Stimulated activated CD8-positive, alpha-beta memory T cell treated with anti-CD3 and anti-CD28 coated beads, Interleukin-4, amount 100 ng/mL, for 1 hour (primary cell): ENCODE measurements at places on chromosomes 2 and 18.

GRCh38 chr2:204177977-204178522 lies 241.5 kb downstream of the ICOS start:
- DNase-seq, result peak; percentile 16

- DNase-seq, result no peak
Observed at GRCh38 chr2:101478181-101479001, 3.5 kb upstream of the RFX8 start.

DNA sequence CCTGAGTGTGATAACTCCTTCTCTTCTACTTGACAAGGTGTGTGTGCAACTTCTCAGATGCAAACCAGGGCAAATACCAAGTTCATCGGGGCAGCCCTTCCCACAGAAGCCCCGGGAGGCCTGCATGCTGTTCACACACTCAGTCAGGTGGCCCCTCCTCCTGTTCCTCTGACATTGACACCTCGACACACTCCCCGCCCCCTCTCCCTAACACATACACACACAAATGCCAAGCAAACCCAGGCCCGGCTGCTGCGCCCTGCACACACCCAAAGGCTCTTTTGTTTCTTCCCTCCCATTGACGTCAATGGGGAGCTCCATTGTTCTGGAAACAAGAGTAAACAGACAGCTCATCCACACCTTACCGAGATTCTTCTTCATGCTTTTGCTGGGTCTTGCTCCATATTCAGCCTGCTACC lies 1.7 kb upstream of the PER2 start:
- peak; percentile 15 for DNase-seq

- peak; percentile 18 for DNase-seq
Observed at GRCh38 chr18:21112140-21112473, 494 bp upstream of the ROCK1 start.

GRCh38 chr2:120437604-120438000 lies 91.7 kb downstream of the INHBB start:
- DNase-seq, result no peak

DNA sequence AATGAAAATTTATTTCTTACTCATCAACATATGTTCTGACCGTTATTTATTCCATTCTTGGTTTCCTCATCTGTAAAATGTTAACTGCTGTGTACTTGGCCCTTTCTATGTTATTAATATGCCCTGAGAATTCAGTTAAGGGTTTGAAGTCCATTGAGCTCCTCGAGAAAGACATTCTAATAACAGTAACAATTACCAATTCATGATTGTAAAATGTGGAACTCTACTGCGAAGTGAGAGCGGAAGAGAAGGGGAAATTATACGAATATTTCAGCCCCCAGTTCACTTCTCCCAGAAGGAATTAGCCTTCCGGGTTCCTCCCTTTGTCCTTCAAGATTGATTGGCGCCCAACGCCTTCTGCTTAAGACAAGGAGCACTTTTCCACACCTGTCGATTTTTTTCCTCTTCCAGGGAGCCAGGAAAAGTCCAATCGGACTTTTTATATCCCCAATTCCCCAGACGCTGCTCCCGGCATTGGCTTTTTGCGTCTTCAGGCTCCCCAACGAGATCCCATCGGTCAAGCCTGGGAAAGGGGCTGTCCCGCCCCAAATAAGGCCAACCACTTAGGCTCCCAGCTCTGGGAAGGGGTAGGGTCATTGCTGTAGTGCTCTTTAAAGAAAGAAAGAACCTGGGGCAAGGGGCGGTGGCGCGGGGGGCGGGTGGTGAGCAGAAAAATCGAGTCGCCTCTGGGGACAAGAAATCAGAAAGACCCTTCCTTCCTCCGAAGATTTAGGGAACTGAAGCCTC lies 1.6 kb downstream of the DSC2 start:
- no peak for DNase-seq

- no peak for DNase-seq
Observed at GRCh38 chr2:99374747-99375146, 37.6 kb downstream of the EIF5B start.

GRCh38 chr2:171531291-171531690 lies 9.0 kb downstream of the CYBRD1 start:
- DNase-seq, result no peak

DNA sequence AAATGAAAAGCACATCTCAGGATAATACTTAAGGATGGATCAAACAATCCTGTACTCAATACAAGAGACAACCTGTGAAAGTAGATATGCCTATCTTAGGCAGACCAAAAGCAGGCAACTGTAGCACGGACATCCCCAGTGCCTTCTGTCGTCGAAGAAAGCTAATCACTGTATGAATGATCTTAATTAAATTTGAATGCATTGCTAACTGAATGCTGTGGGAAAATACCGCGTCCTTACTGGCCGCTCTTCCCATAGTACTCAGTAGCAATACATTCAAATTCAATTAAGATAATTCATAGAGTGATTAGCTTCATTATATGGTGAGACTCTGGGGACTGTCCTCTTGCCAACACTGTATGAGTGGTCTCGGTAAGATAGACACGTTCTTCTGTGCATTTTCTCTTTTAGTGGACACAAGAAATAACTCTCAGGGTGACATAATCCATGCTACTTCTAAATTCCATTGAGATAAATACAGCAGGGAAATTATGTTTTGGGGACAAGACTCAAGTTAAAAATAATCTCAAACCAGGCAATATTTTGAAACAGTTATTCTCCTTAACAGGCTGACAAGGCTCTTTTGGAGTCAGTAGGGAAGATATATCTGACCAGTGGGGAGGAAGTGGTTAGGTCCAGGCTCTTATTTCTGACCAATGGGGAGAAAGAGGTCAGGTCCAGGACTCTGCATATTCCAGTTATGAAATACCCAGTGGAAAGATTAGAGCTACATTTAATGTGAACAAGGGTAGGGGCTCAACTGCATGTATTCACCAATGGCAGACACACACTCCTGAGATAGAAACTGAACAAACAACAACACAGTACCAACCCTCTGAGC lies 97.3 kb downstream of the DOCK10 start:
- no peak for DNase-seq

- DNase-seq, result no peak
Observed at GRCh38 chr2:231526341-231527090, 3.7 kb downstream of the NMUR1 start.

DNA sequence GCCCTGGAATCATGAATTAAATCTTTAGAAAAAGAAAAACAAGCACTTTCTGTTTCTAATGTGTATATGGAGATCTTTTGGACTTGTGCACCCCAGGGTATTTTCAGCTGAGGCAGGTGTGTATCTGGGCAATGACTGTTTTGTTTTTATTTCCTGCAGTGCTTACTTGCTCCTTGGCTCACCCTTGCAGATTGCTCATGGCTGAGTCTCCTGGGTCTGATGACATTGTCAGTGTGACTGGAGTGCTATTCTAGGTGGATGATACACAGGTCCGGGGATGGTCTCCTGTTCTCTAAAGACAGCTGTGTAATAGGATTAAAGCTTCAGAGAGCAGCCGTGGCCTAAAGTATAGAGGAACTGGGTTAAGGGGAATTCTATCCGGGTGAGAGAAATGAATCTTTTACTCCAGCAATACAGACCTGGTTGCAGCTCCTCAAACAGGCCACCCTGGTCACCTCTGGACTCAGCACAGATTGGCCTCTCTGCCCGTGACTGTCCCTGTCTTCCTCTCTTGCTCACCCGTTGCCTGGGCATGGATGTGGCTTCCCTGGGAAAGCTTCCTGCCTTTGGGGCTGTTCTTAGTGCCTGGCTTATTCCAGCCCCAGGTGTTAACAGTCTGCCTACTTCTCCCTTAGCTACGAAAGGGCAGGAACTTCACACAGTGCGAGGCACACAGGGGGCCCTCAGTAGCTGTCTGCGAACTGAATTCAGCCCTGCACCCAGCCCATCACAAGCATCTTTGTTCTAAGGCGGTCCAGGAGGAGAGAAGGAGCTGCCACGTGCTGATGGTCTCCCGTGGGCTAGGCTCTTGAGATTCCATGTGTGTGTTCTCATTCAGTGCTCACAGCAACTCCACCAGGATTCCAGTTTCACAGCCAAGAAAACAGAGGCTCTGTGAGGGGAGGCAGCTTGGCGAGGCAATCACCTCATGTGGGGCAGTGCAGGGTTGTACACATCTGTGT lies 84.3 kb downstream of the ACOXL start:
- no peak for DNase-seq

GRCh38 chr18:74961596-74961995 lies 247.3 kb downstream of the PTGR3 start:
- DNase-seq, result no peak

DNA sequence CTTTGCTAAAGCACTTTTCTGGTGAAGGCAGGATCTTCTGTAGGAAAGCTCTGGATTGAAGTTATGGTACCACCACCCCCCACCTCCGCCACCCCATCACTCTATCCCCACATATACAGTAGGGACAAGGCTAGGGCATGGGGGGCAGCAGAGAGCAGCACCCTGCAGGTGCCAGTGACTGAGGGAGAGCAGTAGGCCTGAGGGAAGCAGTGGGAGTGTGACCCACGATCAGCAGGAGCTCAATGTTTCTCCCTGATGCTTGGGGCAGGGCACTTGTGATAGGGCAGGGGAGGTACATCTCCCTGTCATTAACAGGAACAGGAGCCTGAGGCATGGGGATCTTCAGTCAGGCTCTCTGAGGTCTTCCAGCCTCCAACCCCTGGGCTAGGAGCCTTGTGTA lies 121.6 kb downstream of the ZFP36L2 start:
- DNase-seq, result no peak

- DNase-seq, result no peak
Observed at GRCh38 chr2:209662021-209662420, 109.6 kb upstream of the UNC80 start.

DNA sequence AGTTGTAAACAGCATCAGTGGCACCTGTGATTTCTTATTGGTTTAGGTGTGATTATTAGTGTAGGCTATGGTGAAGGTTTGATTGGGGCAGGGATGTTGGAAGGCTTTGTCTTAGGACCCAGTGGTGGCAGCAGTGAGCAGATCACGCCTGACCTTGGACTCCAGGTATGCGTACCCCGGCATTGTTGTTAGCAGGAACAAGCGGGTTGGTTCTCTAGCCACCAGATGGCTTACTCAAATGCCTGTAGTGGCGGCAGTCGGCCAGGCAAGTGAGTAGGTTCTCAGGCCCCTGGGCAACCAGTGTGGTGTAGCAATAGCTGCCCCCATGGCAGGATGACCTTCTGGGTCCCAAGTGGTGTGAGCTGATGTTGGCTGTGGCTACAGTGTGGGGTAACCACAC lies 558.3 kb downstream of the KCNJ3 start:
- DNase-seq, result no peak

DNA sequence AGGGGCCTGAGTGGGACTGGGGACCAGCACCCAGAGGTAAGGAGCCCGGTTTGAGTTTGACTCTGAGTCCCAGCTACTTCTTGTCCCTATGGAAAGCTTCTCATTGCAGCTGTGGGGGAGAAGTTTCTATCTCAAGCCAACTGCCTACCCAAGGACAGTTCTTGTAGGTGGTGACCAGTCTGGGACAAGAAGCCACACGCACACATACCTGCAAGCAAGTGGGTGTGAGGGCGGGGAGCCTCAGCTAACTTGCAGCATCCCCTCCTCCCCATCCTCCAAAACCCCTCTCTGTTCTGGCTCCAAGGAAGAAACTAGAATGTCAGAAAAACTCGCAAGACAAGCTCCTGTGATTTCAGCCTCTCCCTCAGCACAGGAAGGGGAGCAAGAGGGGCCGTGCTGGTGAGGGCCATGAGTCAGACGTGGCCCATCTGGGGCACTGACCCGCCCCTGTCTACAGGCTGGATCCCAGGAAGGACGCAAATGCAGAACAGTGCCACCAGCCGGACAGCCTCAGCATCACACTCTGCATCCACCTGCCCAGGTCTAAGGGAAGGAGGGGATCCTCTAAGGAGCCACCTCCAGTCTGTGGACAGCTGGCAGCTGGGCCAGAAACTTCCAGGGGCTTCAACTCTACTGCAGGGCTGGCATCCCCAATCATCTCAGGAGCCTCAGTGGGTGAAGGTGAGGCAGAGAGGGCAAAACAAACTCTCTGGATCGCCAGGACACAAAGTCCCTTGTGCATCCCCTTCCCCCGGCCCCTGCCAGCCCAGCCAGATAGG lies 103.4 kb downstream of the TNS1 start:
- DNase-seq, result no peak

GRCh38 chr2:36616947-36617346 lies 19.0 kb upstream of the FEZ2 start:
- no peak for DNase-seq

- DNase-seq, result no peak
Observed at GRCh38 chr2:157903626-157904025, 27.5 kb upstream of the ACVR1 start.

GRCh38 chr2:237662671-237663093 lies 35.3 kb downstream of the LRRFIP1 start:
- DNase-seq, result no peak

- no peak for DNase-seq
Observed at GRCh38 chr2:654896-655295, 22.3 kb downstream of the TMEM18 start.

DNA sequence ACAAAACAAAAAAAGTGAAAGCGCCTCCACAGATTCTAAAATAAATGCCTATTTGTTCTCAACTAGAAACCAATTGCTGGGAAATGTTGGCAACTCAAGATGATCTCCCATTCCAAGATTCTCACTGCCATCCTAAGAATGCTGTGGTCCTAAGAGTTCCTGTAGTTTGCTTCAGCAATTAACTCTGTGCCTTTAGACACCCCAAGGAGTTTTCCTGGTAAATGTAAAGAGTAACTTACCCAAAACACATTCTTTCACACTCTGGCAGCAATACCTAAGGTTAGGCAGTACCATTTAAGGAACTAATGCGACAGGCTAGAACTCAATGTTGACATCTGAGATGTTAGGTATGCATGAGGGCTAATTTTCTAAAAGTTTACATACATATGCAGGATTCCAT lies 58.8 kb upstream of the TANK start:
- DNase-seq, result no peak

- no peak for DNase-seq
Observed at GRCh38 chr18:76658627-76659026, 163.6 kb upstream of the ZNF516 start.

DNA sequence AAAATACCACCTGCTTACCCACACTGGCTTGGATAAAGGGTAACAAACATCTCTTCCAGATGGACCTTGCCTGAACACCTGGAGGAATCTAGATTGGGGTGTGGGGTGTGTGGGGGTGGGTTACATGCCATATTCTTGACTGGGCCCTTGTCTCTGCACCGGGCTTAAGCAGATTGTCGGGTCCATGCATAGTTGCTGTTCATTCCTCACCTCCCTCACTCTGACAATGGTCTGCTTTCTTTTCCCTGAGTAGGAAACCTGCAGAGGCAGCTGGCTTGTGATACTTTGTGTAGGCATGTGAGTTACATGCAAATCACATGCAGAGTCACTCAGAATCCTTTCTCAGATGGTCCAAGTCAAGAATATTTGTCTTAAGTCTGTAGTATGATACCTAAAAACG lies 112.8 kb upstream of the GLS start:
- DNase-seq, result no peak

GRCh38 chr18:63905361-63905760 lies 2.4 kb upstream of the SERPINB10 start:
- DNase-seq, result no peak

DNA sequence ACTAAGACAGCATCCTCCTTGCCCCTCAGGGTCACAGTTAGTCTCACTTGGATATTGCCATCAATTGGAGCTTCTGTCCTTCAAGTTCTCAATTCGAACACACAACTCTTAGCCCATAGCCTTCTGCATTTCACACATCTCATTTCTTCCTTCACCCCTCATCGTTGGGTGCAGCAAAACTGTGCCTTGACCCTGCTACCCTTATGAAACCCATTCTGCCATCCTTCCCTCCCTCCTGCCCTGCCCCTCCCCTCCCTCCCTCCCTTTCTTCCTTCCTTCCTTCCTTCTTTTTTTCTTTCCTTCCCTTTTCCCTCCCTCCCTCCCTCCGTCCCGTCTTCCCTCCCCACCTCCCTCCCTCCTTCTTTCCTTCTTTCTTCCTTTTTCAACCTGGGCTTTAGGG lies 80.7 kb upstream of the CYRIA start:
- no peak for DNase-seq
